ENCODE measurements at places on chromosomes 1 and 21. TPM values are rescaled to one million over a fixed set of nuclear protein-coding genes. Genes with fewer than 3 reads are reported as not detected.

DNA sequence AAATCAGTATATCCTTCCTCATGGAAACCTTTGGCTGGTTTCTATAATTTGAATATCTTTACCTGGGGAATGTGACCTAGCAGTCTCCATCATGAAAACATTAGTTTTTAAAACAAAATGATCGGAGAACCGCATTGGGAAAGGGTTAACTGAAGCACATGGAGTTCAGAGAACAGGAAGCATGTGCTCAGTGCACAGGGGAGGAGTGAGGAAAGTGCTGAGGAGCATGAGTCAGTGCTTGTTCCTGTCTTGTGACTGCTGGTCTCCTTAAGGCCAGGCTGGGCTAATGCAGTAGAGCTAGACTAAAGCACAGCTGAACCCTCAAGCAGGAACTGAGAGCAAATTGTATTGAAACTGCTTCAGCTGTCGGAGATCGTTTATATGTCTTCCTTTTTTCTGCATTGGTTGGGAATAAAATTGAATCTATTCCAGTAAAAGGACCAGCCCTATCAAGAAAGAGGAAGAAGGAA, 5.8 kb downstream of the IFI16 start:
- peak overlapping the region; percentile 13 for H3K4me3 ChIP-seq
- DNase-seq, result peak; percentile 94
- H3K4me1 ChIP-seq, result peaks cover 51% of the 10 kb centered on the region
- no peaks in the 10 kb centered on the region for H3K27me3 ChIP-seq
- peaks cover 33% of the 10 kb centered on the region for H3K36me3 ChIP-seq

DNA sequence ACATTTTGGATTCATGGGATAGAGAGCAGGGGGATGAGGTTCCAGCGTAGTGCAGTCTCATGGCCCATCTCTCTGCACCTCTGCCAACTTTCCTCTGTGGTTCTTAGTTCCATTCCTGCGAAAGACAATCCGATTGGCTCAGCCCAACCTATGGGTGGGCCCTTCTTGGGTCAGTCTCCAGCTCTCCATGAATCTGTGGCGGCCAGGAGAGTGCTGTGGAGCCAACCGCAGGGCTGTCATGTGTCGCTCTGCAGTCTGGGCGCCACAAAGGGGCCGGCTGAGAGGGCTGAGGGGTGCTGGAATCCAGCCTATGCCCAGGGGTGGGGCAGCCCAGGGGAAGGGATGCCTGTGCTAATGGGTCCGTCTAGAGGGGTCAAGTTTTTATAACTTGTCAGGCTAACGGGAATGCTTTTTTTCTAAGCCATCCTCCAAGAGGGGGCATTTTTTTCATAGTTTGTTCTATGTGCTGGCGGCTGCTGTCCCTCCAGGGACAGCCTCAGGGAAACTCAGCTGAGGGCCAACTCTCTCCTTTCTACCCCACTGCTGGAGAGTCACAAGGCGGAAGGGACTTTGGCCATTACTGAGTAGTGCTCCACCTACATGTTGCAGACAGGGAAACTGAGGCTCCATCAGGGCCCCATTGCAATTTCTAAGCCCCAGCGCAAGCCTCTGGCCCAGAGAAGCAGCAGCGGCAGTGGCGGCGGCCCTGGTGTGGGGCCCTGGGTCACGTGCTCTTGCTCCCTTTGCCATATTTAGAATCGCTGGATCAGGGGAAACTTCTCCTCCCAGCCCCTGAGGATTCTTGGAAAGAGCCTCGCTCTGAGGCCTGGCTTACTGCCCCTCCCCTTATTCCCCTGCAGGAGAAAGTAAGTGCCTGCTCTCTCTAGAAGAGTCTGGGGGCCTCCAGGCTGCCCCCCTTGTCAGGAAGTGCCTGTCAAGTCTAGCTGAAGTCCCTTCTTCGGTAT, 23.4 kb downstream of the KCNQ4 start:
- no peak overlapping the region for H3K4me3 ChIP-seq
- DNase-seq, result no peak
- no peak overlapping the region for H3K27ac ChIP-seq

- no peaks in the 10 kb centered on the region for H3K27me3 ChIP-seq
- H3K4me1 ChIP-seq, result no peaks in the 10 kb centered on the region
- no peak for DNase-seq
- H3K27ac ChIP-seq, result no peak overlapping the region
These were observed 26.7 kb downstream of the CLDN19 start for GRCh38 chr1:42713293-42713692.

GRCh38 chr1:244614879-244615278, 38.0 kb upstream of the DESI2 start:
- H3K27ac ChIP-seq, result no peak overlapping the region
- no peaks in the 10 kb centered on the region for H3K36me3 ChIP-seq
- no peaks in the 10 kb centered on the region for H3K27me3 ChIP-seq
- H3K4me1 ChIP-seq, result no peaks in the 10 kb centered on the region
- H3K4me3 ChIP-seq, result no peak overlapping the region

DNA sequence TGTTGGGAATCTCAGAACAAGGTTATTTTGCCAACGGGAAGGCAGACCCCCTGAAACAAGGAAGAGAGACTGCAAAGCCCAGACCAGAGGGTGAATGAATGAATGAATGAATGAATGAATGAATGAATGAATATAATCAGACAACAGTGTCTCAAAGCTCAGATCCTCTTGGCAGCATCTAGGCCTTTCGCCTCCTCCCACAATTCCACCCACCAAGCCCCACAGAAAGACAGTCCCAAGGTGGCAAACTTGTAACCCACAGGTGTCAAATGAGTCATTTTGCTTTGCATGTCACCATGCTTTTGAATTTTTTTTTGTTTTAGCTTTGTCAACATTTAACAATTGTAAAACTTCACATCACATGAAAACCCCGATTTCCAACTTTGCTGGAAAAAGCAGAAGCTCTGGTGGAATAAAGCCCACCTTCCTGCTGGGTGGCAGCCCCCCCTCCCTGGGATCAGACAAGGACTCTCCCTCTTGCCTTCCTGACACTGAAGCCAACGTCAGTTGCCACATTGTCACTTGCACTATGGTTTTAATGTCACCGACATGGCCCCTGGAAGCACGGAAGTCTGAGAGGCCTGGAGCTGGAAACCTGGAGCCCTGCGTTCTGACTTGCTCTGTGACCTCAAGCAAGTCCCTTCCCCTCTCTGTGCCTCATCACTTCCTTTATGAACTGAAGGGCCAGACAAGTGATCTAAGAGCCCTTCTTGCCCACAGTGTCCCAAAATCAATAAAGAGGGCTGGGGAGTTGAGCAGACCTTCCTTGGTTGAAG, 134.6 kb upstream of the RUNX3 start:
- H3K4me1 ChIP-seq, result no peaks in the 10 kb centered on the region
- no peaks in the 10 kb centered on the region for H3K27me3 ChIP-seq
- H3K4me3 ChIP-seq, result no peak overlapping the region
- no peaks in the 10 kb centered on the region for H3K36me3 ChIP-seq
- H3K27ac ChIP-seq, result no peak overlapping the region

GRCh38 chr1:33698361-33699035, 165.4 kb upstream of the HMGB4 start:
- no peaks in the 10 kb centered on the region for H3K4me1 ChIP-seq
- H3K36me3 ChIP-seq, result no peaks in the 10 kb centered on the region
- H3K4me3 ChIP-seq, result no peak overlapping the region
- no peak for DNase-seq
- no peak overlapping the region for H3K27ac ChIP-seq
- no peaks in the 10 kb centered on the region for H3K27me3 ChIP-seq

DNA sequence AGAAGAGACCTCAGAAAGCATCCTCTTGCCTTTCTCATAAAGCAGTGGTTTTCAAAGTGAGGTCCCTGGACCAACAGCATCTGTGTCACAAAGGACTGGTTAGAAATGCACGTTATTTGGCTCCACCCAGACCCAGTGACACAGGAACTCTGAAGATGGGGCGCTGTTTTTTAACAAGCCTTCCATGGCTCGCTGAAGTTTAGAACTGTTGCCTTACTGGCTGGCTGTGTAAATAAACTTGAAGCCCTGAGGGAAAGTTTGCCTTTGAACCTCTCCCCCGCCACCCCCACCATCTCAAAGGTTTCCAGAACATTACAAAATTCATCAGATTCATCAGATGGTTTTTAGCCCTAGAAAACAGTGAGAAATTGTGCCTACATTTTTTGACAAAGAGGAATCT, 21.8 kb upstream of the IKBKE start:
- no peak for DNase-seq
- no peak overlapping the region for H3K27ac ChIP-seq
- H3K4me1 ChIP-seq, result peaks cover 22% of the 10 kb centered on the region
- no peaks in the 10 kb centered on the region for H3K27me3 ChIP-seq
- no peak overlapping the region for H3K4me3 ChIP-seq

DNA sequence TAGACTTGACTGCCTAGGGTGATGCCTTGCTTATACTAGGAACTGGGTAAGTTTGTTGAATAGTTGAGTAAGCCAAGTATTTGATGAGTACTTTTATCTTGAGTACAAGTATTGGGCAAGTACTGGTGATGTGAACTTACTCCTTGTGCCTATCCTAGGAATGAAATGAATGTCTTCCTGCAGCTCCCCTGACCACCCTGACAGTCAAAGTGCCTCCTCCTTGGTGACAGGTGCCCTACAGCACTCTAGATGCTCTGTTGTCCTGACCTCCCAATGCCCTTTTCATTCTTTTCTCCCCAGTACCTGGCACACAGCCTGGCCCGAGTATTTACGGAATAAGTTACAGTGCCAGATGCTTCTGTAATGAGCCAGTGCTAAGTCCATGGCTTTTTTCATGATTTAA, 25.5 kb downstream of the PCSK9 start:
- no peaks in the 10 kb centered on the region for H3K4me1 ChIP-seq
- no peaks in the 10 kb centered on the region for H3K27me3 ChIP-seq
- no peaks in the 10 kb centered on the region for H3K36me3 ChIP-seq
- H3K4me3 ChIP-seq, result no peak overlapping the region
- H3K27ac ChIP-seq, result no peak overlapping the region

- no peaks in the 10 kb centered on the region for H3K36me3 ChIP-seq
- no peak overlapping the region for H3K27ac ChIP-seq
- peaks cover 13% of the 10 kb centered on the region for H3K27me3 ChIP-seq
- H3K4me3 ChIP-seq, result no peak overlapping the region
- H3K4me1 ChIP-seq, result no peaks in the 10 kb centered on the region
These were observed 5.5 kb downstream of the CD1D start for GRCh38 chr1:158186180-158186579.

GRCh38 chr1:106266786-106267185, 789.7 kb upstream of the PRMT6 start:
- no peak overlapping the region for H3K4me3 ChIP-seq
- no peaks in the 10 kb centered on the region for H3K4me1 ChIP-seq
- no peaks in the 10 kb centered on the region for H3K27me3 ChIP-seq

GRCh38 chr1:76352741-76353435, 278.3 kb downstream of the ST6GALNAC3 start:
- no peak for DNase-seq
- H3K27me3 ChIP-seq, result no peaks in the 10 kb centered on the region
- no peaks in the 10 kb centered on the region for H3K4me1 ChIP-seq
- no peak overlapping the region for H3K27ac ChIP-seq
- no peaks in the 10 kb centered on the region for H3K36me3 ChIP-seq
- H3K4me3 ChIP-seq, result no peak overlapping the region

DNA sequence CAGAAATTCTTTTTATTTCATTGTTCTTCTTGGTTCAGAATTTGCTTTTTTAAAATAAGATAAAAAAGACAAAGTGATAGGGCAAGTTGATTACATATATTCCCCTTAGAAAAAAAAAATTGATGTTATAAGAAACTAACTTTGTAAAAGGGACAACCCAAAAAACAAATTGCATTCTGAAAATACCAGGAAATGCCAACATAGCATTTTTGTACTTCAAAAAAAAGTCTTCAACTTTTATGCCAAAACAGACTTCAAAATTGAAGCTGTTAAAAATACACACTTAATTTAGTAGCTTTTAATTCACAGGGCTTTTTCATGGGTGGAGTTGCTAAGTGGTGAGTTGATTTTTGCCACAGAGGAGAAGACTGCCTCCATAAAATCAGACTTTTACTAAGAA, 70.9 kb downstream of the ODF2L start:
- H3K4me1 ChIP-seq, result no peaks in the 10 kb centered on the region
- H3K27ac ChIP-seq, result no peak overlapping the region
- no peaks in the 10 kb centered on the region for H3K36me3 ChIP-seq

- H3K27ac ChIP-seq, result no peak overlapping the region
- H3K4me1 ChIP-seq, result peaks cover 3% of the 10 kb centered on the region
- no peaks in the 10 kb centered on the region for H3K27me3 ChIP-seq
- no peak overlapping the region for H3K4me3 ChIP-seq
- no peak for DNase-seq
These were observed 38.5 kb upstream of the AK4 start for GRCh38 chr1:65109487-65109886.

- H3K27ac ChIP-seq, result no peak overlapping the region
- no peaks in the 10 kb centered on the region for H3K4me1 ChIP-seq
- no peak overlapping the region for H3K4me3 ChIP-seq
- DNase-seq, result peak; percentile 53
- H3K36me3 ChIP-seq, result no peaks in the 10 kb centered on the region
These were observed 16.4 kb upstream of the RAB29 start for GRCh38 chr1:205791568-205792180.

DNA sequence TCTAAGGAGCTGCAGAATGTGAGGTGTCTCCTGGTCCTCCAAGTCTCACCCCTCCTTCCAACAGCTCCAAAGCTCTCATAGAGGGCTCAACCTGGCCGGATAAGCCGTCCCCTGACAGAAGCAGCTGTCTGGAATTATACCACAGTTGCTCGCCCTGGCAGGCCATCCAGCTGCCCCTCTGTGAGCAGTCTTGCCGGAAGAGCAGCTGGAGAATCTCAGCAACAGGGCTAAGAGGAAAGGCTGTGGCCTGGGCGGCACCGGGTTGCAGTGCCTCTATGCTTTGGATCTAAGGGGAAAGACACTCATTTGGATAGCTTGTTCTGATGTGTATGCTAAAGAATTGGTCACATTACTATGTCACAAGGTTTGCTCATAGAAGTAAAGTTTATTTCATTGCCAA, 12.4 kb downstream of the TMCC2 start:
- no peaks in the 10 kb centered on the region for H3K4me1 ChIP-seq
- H3K4me3 ChIP-seq, result no peak overlapping the region
- H3K27me3 ChIP-seq, result no peaks in the 10 kb centered on the region
- H3K27ac ChIP-seq, result no peak overlapping the region
- H3K36me3 ChIP-seq, result no peaks in the 10 kb centered on the region

- H3K36me3 ChIP-seq, result no peaks in the 10 kb centered on the region
- H3K27ac ChIP-seq, result no peak overlapping the region
- no peak for DNase-seq
- no peak overlapping the region for H3K4me3 ChIP-seq
These were observed 115.9 kb downstream of the FGGY start for GRCh38 chr1:59412718-59413326.

- peaks cover 9% of the 10 kb centered on the region for H3K36me3 ChIP-seq
- H3K27ac ChIP-seq, result no peak overlapping the region
- H3K27me3 ChIP-seq, result no peaks in the 10 kb centered on the region
- no peak overlapping the region for H3K4me3 ChIP-seq
- peak; percentile 59 for DNase-seq
These were observed 10.7 kb downstream of the SH2D2A start for GRCh38 chr1:156805766-156806511.

- no peak for DNase-seq
- H3K36me3 ChIP-seq, result no peaks in the 10 kb centered on the region
- no peak overlapping the region for H3K4me3 ChIP-seq
- no peak overlapping the region for H3K27ac ChIP-seq
- no peaks in the 10 kb centered on the region for H3K4me1 ChIP-seq
These were observed 178.7 kb downstream of the DNM3 start for GRCh38 chr1:172019976-172020375.

The AGMAT gene
- 1.1 TPM for total RNA-seq

The SLC35F3 gene
- total RNA-seq, result not detected

The HHIPL2 gene
- total RNA-seq, result not detected

The CAMK2N1 gene
- total RNA-seq, result 11.9 TPM

The RPTN gene
- not detected for total RNA-seq

The RGS8 gene
- not detected for total RNA-seq

The CD1E gene
- total RNA-seq, result not detected

The GLMN gene
- total RNA-seq, result 13.7 TPM

The C1orf52 gene
- 29.1 TPM for total RNA-seq

The TRIM62 gene
- total RNA-seq, result 8.3 TPM

The ETS2 gene
- 54.5 TPM for total RNA-seq

The TMIGD3 gene
- total RNA-seq, result 0.49 TPM
